Dermis microvascular lymphatic vessel endothelial cell (primary cell): ENCODE measurements at places on chromosomes 16 and 17. TPM values are rescaled to one million over a fixed set of nuclear protein-coding genes. Genes with fewer than 3 reads are reported as not detected.

PRSS33 gene
- not detected in 2 replicates for total RNA-seq

FBXO39 gene
- total RNA-seq, result 11.6 and 34.6 TPM in 2 replicates

OR4D1 gene
- not detected in 2 replicates for total RNA-seq

GAS7 gene
- 2.8 and 8.5 TPM in 2 replicates for total RNA-seq

CIITA gene
- total RNA-seq, result under 0.01 and 0.13 TPM in 2 replicates

MGAT5B gene
- total RNA-seq, result 0.13 and 0.26 TPM in 2 replicates

PARD6A gene
- total RNA-seq, result 2.0 and 2.3 TPM in 2 replicates

UBE2I gene
- total RNA-seq, result 34.1 and 40.1 TPM in 2 replicates

SPATA32 gene
- not detected in 2 replicates for total RNA-seq

CBFA2T3 gene
- total RNA-seq, result under 0.01 TPM in 1 of 2 replicates, not detected in the other

TBX2 gene
- total RNA-seq, result 0.13 TPM in 1 of 2 replicates, not detected in the other

DOC2B gene
- 10.5 and 28.8 TPM in 2 replicates for total RNA-seq

SSTR5 gene
- total RNA-seq, result 0.13 and 0.38 TPM in 2 replicates

NPIPB13 gene
- total RNA-seq, result 0.77 and 1.6 TPM in 2 replicates

LRRC37A3 gene
- 2.5 and 3.6 TPM in 2 replicates for total RNA-seq
